Pulmonary artery endothelial cell (primary cell): ENCODE measurements at places on chromosomes 13 and 19.

GRCh38 chr19:4867534-4868285 is at the start of gene PLIN3:
Gene PLIN3 (minus strand): TSS chr19:4867667. CDS start chr19:4861394, 6,273 bp downstream.
- DNase-seq: peak; percentile 84

GRCh38 chr13:95948656-95949055 is 104.5 kb downstream of the UGGT2 start:
- DNase-seq: no peak

DNA sequence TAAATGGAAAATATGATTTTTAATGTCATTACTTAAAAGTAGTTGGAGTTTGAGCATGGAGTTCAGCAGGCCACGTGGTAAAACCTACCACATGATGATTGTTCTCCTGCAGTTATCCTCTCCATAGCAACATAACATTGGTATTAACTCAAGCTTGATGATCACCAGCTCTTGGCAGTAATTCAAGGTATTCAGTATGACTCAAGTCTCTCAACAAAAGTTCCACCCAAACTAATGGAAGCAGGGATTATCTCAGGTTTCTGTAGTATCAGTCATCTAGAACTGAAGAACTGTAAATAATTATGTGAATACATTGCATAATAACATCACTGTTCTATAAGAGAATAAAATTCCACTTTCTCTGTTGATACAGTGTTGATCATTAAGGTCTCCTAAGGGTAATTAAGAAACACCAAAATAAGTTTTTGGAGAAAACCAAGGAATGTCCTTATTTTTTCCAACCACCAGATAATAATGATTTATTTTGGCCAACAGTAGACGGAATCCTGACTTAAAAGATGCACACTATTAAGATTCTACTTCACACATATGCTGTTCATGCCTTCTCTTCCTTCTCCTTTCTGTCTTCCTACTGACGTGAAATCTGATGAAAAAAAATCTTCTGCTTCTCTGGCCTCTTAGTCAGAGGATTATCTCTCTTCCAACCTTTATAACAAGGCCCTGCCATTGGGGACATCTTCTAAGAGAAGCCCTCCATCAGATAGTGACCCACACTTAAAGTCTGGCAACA is 1092.3 kb downstream of the EFNB2 start:
- peak; percentile 97 for DNase-seq

DNA sequence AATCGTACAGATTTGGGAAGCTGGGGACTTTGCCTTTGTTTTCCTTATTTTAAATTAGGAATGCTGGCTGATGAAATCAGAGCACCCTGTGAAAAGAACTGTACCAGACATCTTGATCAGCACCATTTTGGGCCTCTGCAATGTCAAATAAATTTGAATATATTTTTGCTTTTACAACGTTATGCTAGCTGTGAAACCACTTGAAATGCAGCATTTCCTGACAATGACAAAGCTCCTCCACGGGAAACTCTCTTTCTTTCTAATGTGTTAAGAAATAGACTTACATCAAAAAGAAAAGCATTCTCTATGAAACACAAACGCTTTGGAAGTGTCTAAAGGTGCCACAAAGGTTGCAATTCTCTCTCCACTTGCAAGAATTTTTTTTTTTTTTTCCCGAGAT is 47.1 kb upstream of the MAP3K10 start:
- DNase-seq: no peak

- no peak for DNase-seq
Measured at GRCh38 chr19:47726467-47726866, 13.2 kb downstream of the EHD2 start.

DNA sequence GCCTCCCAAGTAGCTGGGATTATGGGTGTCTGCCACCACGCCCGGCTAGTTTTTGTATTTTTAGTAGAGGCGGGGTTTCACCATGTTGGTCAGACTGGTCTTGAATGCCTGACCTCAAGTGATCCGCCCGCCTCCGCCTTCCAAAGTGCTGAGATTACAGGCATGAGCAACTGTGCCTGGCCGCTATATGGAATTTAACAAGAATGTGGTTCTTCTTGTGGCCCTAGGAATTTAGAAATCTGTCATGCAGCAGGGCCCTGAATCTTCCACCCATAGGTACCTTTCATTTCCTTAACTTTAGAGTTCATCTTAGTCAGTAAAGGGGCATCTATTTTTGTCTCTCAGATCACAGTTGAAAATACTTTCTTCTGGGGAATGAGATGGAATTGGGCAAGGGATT is 25.6 kb upstream of the NDFIP2 start:
- DNase-seq: no peak

- peak; percentile 78 for DNase-seq
Measured at GRCh38 chr19:17348700-17349099, 11.3 kb downstream of the GTPBP3 start.

- DNase-seq: no peak
Measured at GRCh38 chr13:32113532-32113931, 82.0 kb downstream of the FRY start.

- no peak for DNase-seq
Measured at GRCh38 chr19:49340069-49340864, 5.1 kb downstream of the CD37 start.

DNA sequence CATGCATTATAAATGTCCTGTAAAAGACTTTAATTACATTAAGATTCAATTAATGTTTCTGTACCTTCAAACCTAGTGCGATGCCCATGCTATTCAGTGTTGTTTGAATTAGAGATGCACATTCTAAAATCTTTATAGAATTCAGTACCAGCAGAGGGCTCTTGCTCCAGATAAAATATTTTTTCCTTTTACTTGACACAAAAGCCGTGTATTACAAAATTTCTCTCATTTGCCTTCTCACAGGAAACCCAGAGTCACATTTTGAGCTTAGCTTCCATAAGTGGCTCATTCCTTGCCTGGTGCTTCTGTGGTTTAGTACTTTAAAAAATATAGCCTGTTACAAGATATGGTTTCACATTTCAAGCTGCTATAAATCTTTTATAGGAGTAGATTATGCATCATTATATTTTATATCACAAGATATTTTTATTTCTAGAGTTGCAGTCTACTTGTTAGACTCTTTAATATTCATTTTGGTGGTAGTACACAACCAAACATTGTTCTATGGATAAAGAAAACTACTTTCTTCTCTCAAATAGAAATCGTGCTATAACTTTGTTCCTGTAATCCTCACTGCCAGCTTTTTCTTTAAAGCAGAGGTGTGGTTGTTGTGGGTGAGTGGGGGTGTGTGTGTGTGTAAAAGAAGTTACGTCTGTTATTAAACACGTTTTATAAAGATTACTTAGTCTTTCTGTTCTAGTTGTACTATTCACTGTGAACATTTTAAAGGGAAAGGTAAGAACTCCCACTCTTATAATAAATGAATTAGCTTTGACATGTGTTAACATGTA is 101.4 kb downstream of the RNF17 start:
- DNase-seq: no peak

DNA sequence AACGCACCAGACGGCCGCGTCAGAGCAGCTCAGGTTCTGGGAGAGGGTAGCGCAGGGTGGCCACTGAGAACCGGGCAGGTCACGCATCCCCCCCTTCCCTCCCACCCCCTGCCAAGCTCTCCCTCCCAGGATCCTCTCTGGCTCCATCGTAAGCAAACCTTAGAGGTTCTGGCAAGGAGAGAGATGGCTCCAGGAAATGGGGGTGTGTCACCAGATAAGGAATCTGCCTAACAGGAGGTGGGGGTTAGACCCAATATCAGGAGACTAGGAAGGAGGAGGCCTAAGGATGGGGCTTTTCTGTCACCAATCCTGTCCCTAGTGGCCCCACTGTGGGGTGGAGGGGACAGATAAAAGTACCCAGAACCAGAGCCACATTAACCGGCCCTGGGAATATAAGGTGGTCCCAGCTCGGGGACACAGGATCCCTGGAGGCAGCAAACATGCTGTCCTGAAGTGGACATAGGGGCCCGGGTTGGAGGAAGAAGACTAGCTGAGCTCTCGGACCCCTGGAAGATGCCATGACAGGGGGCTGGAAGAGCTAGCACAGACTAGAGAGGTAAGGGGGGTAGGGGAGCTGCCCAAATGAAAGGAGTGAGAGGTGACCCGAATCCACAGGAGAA is 1.9 kb downstream of the PPP1R12C start:
- DNase-seq: no peak

DNA sequence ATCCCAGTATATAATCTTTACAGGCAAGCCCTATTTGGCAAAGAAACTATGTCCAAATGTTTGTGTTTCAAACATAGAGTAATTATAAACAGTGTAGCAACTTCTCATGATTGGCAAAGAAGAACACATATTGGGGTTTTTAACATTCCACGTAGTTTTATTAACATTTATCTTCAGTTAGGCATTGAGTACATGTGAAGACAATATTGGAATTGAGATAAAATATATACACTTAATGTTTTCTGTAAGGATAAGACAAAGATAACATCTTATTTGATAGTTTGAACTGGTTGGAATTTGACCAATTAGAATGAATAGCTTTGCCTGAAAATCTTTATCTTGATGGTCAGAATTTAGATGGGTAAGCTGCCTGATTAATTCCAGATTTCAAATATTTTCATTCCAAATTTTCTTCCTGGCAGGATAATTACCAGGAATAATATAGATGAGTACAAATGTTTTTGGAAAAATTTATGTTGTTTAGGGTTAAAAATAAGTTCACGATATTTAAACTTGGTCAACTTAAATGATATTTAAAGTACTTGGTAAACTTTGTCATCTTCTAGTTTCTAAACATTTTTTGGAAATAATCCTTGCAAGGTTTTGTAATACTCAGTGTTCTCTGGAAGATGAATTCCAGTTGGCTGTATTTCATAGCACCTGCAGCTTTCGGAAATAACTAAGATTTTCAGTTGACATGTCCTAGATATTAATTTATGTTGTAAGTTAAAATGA is 536.5 kb upstream of the SPRY2 start:
- no peak for DNase-seq

DNA sequence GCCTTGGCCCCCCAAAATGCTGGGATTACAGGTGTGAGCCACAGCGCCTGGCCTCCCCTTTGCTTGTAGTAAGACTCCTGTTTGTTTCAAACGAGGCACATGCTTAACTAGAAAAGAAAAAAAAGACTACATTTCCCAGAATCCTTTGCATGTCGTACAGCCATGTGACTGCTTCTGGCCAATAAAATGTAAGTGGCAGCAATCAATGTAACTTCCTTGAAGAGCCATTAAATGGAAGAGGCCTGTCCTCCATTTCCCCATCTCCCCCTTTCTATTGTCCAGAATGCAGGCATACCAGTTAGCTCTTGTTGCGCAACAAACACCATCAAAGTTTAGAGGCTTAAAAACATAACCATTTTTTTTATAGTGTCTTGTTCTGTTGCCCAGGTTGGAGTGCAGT is 10.4 kb upstream of the GPR32 start:
- DNase-seq: no peak

DNA sequence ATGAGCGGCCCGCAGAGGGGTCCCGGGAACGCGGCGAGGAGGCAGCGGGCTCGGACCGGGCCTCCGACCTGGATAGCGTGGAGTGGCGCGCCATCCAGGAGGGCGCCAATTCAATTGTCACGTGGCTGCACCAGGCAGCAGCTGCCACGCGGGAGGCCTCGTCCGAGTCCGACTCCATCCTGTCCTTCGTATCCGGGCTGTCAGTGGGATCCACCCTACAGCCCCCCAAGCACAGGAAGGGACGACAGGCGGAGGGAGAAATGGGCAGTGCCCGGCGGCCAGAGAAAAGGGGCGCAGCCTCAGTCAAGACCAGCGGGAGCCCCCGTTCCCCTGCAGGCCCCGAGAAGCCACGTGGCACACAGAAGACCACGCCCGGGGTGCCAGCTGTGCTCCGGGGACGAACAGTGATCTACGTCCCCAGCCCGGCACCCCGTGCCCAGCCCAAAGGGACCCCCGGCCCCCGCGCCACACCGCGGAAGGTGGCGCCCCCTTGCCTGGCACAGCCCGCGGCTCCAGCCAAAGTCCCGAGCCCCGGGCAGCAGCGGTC is 10.7 kb downstream of the C19orf25 start:
- DNase-seq: no peak

- DNase-seq: no peak
Measured at GRCh38 chr13:59368693-59369092, 795.0 kb downstream of the DIAPH3 start.

DNA sequence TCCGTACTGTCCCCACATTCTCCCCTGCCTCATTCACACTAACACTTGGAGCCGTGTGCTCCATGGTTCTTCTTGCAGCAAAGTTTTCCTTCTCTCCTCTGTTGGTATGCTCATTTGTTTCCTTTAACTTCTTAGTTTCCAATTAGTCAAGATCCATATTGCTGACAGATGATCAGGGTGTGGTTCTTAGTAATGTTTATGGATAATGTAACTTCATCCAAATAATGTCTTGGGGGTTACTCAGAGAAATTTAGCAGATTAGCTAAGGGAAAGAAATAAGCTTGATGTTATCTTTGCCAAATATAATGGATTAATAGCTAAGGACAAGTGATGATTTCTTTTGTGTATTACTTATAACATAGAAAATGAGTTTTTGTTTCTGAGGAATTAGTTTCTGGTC is 174.4 kb downstream of the NUFIP1 start:
- DNase-seq: no peak

GRCh38 chr19:10761443-10762250 is 43.8 kb downstream of the DNM2 start:
- no peak for DNase-seq

DNA sequence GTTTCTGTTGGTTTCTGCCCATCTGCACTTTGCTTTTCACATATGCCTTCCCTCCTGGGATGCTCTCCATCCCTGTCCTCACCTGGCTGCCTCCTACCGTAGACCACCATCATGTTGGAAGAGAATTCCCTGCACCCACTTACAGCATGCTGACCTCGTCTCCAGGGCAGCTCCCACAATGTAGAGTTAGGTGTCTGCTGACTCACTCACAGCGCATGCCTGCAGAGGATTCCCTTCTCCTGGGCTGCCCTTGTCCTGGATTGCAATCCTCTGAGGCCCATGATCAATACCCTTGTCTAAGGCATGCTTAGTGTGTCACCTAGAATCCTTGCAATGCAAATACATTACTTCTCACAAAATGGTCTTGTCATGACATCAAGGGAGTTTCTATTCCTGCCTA is 43.6 kb downstream of the STOML3 start:
- no peak for DNase-seq

- DNase-seq: no peak
Measured at GRCh38 chr19:14677464-14677863, 2.8 kb upstream of the ADGRE3 start.

DNA sequence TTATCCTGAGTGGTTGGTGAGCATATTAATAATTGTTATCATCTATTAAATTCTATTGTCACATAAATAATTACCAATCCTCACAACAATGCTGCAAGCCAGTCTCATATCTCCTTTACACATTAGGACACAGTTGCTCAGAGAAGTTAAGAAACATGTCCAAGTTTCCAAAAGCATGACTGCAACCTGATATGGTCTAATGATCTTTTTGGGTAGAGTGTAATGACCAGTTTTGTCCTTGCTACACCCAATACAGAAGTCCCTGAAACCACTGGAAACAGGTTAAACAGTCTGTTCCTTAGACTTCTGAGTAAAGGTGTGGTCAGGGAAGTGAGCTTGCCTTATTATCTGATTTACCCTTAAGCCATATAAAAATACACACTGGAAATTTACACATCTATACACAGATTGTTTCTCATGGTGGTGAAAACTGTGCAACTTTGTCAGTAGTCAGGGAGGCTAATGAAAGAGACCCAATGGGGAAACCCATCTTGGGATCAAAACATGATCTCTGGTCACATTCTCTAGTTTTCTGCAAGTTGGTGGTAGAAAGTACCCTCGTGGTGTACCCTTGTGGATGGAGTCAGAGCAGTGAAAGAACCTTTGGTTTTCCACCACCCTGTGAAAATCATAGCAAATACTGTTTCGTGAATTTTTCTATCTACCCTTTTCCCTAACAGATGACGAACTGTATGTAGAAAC is 146.0 kb upstream of the KLF12 start:
- no peak for DNase-seq
